ENCODE measurements at places on chromosomes 2 and 18.

DNA sequence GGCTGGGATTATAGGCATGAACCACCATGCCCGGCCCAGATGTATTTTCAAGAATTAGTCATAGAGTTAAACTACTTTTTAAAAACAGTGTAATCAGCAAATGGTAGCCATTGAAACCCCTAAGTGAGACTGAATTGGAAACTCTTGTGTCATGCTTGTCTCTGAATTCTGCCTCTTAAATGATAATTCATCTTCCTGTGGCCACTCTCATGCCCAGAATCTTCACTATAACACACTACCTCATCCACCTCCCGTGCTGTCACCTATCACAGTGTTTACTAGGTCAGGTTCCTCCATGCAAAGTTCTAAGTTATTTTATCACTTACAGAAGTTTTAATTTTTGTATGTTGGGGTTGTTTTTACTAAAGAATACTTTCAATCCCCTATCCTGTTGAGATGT lies 197.5 kb downstream of the PHLPP1 start:
- no peak for DNase-seq

GRCh38 chr2:181656450-181657291 lies at the start of gene CERKL:
Gene CERKL (minus strand): TSS chr2:181657105. CDS start chr2:181657006, 99 bp downstream.
- peak; percentile 6 for DNase-seq

- no peak for DNase-seq
Observed at GRCh38 chr2:231376857-231377256, 18.7 kb upstream of the B3GNT7 start.

GRCh38 chr2:215505044-215505786 lies 69.3 kb upstream of the FN1 start:
- DNase-seq, result peak; percentile 85

- DNase-seq, result peak; percentile 95
Observed at GRCh38 chr18:3451183-3451988, 1.4 kb downstream of the TGIF1 start.

GRCh38 chr2:138962686-138963085 lies 182.5 kb upstream of the NXPH2 start:
- DNase-seq, result no peak

DNA sequence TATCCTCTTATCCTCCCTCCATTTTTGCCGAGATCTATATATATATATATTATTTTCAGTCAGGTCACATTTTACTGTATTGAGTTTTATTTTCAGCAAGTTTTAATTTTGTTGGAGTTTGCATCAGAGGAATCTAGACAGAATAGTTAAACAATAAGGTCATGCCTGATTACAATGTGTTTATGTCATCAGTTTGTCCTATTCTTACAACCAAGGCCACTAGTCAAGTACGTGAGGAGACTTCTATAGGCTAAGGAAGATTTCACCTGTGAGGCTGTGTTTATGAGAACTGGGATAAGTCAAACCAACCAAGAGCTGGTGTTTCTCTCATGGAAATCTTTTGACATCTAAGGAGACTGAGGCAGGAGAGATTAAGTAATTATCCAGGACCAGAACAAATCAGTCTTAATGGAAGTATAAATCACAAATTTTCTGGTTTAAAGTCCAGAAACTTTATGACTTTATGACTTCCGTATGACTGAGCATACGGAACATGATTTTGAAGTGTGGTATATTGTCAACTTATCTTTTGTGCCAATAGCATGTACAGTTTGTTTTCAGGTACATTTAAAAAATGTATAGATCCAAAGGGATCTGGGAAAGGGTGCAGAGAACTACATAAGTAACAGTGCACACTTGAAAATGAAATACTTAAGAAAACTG lies 100.0 kb upstream of the DTNA start:
- DNase-seq, result no peak

GRCh38 chr18:77078690-77079070 lies 53.9 kb downstream of the MBP start:
- DNase-seq, result no peak

DNA sequence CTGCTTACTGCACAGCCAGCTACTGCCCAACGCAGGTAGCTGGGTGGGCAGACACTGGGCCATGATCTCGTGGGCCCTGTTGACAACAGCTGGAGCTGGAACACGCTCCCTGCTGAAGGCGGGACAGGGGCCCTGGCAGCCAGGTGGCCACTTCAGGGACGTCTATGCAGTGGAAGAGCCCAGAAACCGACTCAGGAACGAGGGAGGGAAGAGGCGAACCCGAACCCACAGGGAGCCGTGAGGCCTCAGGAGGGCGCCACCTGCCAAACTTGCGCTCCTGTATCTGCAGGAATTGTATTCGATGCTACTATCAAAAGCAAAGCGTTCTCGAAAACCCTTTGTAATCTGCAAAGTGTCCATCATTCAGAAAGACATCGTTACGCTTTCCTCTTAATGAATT lies 198.4 kb downstream of the EIPR1 start:
- no peak for DNase-seq

DNA sequence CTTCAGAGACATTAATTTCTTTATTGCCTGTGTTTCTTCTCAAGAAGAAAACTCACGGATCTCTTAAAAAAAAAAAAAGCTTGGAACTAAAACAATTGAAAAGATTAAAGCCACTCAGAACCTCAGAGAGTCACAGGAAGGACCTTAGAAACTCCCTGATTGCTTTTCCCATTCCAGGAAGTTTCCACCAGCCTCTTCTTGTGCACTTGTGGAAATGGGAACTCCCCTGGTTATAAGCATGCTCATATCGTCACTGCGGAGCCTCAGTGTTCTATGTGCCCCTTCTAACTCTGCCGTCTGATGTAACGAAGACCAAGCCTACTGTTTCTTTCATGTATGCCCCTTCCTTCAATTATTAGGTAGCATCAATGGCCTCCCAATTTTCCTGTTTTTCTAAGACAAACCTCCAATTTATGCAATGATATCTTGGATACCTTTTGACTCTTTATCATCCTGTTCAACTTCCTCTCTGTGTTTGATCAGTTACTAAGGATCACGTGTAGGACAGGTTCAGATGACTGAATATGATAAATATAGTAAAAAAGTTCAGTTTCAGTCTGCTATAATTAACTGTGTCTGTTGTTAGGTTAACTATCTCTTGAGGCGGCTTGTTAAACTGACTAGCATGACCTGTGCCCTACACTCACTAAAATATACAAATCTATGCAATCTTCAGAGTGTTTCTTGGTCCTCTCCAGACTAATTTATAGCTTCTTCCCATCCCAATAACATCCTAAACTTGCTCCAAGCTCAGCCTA lies 593.7 kb upstream of the CHAC2 start:
- DNase-seq, result no peak

GRCh38 chr2:10720306-10720705 lies 1.1 kb upstream of the ATP6V1C2 start:
- DNase-seq, result no peak

DNA sequence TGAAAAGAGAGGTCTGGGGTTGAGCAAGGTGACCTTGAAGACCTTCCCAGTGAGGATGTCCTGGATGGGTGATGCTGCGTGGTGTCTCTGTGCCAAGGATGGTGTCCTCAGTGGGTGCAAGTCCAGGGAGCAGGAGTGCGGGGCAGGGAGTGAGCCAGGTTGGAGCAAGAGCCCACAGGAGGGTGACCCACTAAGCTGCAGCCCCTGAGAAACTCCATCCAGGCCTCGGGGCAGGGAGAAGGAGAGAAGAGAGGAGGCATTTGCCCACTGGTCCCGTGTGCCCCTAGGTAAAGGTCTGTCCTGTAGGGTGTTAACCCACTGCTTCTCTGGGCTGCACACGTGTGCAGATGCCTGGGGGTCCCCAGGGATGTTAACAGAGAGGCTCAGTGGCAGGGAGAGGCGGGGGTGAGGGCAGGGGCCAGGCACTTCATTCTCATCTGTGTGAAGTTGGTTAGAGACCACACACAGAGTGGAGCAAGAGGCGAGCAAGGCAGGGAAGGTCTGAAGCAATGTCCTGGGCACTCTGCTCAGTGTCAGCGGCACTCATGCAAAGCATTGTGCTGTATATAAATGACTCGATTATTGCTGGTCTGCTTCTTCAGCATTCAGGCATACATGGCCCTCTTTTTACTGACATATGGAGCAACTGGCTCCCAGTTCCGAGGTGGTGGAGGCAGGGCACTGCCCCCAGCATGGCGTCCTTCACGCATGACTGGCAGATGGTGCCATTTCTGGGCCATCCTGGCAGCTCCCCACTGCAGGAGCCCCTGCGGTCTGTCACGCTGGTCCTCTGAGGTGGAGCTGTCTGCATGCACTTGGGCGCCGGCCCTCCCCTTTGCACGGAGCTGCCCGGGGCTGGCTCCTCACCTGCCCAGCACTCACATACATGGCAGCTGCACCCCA lies 117.2 kb upstream of the HS6ST1 start:
- DNase-seq, result no peak

GRCh38 chr2:210551001-210551400 lies 5.4 kb upstream of the CPS1 start:
- DNase-seq, result no peak

DNA sequence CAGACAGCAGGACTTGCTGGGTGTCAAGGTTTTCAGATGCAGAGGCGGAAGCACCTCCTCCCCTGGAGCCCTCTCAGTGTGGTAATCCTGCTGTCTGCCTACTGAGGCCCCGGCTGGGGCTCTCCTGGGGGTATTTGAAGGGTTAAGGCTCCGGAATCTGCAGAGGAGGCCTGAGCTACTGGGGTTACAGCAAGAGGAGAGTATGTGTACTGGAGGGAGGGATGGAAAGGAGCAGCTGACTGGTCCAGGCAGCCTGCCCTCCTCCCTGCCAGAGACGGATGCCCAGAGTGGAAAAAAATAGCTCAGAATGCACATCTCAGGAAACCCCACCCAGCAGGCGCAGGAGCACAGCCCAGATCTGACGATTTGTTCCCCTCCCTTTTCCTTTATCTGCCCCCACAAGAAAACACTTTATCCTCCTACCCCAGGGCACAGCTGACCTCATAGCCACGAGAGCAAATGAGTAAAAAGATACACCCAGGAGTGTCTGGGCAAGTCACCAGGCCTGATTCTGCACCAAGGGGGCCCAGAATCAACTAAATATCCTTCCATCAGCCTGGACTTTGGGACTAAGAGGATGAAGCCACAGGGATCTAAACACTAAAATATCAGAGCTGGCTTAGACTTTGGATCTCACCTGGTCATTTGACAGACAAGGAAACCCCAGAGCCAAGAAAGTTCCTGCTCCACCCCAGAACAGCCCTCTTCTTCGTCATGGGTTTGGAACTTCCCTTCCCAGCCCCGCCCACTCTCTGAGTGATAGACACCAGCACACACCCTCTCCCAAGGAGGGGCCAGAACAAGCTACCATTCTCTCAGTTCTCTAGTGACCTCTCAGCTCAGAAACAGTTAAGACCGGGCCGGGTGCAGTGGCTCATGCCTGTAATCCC lies 5.5 kb downstream of the TMBIM1 start:
- DNase-seq, result peak; percentile 94

GRCh38 chr2:212157012-212157411 lies 381.6 kb downstream of the ERBB4 start:
- DNase-seq, result peak; percentile 5

DNA sequence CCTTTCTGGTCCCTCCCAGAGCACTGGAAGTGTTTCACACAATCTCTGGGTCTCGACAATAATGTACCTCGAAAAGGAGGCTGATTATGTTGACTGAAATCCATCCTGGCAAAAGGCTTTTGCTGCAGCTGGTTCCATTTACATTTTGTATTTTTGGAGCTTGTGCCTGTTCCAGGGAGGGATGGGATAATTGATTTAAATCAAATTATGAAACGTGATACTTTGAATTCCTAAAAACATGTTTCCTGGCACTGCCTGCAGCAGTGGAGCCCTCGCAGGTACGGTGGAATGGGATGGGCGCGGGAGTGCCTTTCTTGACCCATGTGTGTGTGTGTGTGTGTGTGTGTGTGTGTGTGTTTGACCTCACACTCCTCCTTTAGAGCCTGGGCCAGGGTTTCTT lies 455.5 kb upstream of the MEIS1 start:
- DNase-seq, result no peak

DNA sequence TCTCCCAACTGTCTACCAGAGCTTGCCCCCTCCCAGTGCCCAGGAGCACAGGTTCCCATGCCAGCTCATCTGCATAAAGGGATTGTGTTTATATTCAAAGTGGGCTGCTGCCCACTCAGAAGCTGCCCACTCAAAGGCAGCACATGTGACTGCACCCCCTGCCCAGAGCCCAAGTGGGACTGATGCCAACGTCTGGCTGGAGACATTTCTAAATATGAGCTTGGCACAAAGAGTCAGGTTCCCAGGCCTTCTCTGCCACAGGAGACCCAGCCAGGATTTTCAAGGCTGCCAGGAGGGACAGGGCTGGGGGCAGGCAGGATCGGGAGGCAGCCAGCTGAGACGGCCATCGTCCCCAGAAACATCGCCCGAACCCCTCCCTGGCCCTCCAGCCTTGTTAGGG lies 67.1 kb downstream of the ZBTB7C start:
- DNase-seq, result no peak

GRCh38 chr2:197934934-197935289 lies 130.5 kb downstream of the PLCL1 start:
- DNase-seq, result no peak

- peak; percentile 72 for DNase-seq
Observed at GRCh38 chr2:176753752-176754474, 458.7 kb upstream of the HNRNPA3 start.

- no peak for DNase-seq
Observed at GRCh38 chr18:10939822-10940221, 209.5 kb downstream of the PIEZO2 start.

DNA sequence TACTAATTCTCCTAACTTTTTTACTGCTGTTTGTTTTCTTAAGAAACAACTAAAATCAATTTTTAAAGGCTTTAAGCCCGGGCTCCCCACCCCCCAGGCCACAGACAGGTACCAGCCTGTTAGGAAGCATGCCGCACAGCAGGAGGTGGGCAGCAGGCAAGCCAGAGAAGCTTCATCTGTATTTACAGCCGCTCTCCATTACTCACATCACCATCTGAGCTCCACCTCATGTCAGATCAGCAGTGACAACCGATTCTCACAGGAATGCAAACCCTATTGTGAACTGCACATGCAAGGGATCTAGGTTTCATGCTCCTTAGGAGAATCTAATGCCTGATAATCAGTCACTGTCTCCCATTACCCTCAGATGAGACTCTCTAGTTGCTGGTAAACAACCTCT lies 517.0 kb downstream of the NRXN1 start:
- DNase-seq, result no peak

GRCh38 chr2:217964275-217965161 lies 38.3 kb downstream of the TNS1 start:
- no peak for DNase-seq

DNA sequence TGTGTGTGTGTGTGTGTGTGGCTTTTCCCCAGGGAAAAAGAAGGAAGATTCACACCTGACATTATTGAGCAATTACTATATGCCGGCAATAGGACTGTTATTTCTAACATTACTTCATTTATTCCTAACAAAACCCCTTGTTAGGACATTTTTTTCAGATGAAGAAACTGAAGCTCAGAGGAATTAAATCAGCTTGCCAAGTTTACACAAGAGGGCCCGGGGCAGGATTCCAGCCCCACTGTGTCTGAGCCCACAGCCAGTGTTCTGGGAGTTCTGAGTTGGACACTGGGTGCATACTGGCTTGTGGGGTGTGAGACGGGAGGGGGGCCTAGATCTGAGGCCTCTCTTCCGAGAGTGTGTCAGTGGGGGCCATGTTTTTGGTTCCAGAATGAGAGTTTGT lies 9.9 kb downstream of the TOGARAM2 start:
- peak; percentile 63 for DNase-seq

- DNase-seq, result peak; percentile 2
Observed at GRCh38 chr18:37483221-37483971, 82.2 kb downstream of the CELF4 start.

GRCh38 chr2:26770986-26771586 lies 7.0 kb downstream of the SLC35F6 start:
- DNase-seq, result peak; percentile 83
